ENCODE measurements at places on chromosomes 4 and X.

- DNase-seq: peak; percentile 70
Observed at GRCh38 chrX:45766981-45767501, 566.4 kb upstream of the DIPK2B start.

GRCh38 chr4:149280806-149281205 is 534.8 kb downstream of the IQCM start:
- no peak for DNase-seq

- no peak for DNase-seq
Observed at GRCh38 chr4:211033-211511, 86.8 kb downstream of the ZNF718 start.

DNA sequence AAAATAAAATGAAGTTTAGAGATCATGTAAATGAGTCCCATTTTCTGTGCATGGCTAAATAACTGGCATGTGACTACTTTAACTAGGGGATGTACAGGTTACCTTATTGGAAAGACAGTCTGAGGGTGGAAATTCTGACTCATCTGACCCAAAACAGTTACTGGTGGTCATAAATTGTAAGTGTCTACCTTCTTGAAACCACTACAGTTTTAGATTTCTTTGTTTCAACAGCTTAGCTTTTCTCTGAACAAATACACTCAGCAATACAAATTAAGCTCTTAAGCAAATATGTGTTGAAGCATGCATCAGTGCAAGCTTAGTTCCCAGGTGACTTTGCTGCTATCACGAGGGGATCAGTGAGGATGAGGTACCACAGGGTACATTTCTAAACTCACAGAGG is 60.7 kb upstream of the PGM2 start:
- DNase-seq: no peak

DNA sequence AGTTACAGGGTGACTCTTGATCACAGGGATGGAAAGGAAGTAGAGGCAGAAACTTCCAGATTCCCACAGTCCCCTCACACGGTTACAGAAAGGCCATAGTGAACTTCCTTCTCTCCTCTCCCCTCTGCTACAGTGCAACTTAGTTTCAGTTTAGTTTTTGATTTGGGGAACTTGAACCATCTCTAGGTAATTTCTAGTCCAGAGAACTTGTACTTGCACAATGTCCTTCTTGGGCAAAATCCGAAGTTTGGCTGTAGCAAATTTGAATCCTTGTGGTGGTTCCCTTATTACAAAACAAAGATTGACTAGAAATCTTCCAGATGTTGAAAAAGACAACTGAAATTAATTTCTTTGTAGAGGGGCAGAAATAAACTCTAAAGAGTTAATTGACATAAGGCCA is 1.2 kb upstream of the BLTP1 start:
- DNase-seq: peak; percentile 81

DNA sequence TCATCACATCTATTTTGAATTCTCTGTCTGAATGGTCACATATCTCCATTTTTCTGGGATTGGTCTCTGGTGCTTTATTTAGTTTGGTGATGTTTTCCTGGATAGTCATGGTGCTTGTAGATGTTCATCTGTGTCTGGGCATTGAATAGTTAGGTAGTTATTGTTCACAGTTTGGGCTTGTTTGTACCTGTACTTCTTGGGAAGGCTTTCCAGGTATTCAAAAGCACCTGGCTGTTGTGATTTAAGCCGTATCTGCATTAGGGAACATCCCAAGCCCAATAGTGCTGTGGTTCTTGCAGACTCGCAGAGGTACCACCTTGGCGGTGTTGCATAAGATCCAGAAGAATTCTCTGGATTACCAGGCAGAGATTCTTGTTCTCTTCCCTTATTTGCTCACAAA is 44.6 kb downstream of the COL4A5 start:
- DNase-seq: no peak

GRCh38 chr4:32485956-32486355 is 1765.8 kb downstream of the PCDH7 start:
- DNase-seq: peak; percentile 6

DNA sequence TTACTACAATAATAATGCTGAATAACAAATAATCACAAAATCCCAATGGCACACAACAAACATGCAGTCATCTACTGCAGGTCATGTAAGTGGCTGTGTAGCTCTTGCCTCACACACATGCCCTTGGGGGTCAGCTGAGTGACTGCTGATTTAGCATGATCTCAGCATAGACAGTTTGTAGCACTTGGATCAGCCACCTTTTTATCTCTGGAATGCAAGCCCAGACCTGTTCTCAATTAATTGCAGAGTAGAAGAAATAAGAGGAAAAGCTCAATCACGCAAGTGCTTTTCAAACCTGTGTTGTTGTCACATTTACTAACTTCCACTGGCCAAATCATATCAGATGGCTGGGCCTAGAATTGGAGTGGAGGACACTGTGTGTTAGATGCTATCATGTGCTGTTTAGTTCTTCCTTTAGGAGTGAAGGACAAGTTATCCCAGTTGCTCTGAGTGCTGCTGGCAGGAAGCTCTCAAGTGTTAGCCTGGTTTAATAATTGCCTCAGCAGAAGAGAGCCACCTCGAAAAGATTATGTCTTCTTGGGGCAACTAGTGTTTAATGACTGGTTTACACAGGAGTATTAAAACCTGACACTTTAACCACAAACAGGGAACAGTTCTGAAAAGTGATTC is 128.3 kb upstream of the EPHA5 start:
- no peak for DNase-seq

DNA sequence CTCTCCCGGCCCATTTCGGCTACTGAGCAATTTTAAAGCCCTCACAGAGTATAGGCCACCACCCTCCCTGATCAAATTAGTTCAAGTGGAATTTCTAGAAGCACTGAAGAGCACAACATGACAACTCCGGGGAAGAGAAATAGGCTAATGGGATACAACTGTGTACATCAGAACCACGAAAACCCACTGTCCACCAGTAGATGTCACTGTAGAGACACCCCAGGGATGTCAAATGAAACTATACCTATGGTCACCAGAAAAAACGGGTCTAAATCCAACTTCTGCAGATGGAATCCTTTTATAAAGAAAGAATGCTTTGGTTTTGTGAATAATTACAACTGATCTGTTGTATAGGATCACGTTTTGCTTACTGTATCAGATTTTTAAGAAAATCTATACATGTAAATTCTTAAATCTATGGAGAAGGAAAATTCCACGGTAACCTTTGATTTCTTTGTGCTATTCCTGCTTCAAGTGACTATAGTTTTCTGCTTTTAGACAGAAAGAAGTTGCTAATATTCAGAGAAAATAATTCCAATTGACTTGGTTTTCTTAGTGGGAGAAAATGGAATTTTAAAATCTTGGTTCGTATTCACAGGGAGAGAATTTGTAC is 29.5 kb upstream of the MAP3K15 start:
- DNase-seq: peak; percentile 55

DNA sequence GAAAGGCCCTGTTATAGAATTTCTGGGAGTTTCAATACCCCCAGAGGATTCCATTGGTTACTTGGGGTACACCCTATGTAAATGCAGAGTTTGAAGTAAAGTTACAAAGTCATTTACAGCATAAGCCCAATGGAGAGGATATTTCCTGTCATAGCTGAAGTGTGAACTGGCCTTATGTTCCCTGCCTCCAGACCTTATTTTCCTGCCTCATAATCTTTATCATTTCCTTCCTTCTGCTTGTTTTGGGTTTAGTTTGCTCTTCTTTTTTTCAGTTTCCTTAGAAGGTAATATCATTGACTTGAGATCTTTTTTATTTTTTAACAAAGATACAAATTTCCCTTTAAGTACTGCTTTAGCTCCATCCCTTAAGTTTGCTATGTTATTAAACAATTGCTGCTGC is 85.4 kb downstream of the PPEF1 start:
- no peak for DNase-seq

DNA sequence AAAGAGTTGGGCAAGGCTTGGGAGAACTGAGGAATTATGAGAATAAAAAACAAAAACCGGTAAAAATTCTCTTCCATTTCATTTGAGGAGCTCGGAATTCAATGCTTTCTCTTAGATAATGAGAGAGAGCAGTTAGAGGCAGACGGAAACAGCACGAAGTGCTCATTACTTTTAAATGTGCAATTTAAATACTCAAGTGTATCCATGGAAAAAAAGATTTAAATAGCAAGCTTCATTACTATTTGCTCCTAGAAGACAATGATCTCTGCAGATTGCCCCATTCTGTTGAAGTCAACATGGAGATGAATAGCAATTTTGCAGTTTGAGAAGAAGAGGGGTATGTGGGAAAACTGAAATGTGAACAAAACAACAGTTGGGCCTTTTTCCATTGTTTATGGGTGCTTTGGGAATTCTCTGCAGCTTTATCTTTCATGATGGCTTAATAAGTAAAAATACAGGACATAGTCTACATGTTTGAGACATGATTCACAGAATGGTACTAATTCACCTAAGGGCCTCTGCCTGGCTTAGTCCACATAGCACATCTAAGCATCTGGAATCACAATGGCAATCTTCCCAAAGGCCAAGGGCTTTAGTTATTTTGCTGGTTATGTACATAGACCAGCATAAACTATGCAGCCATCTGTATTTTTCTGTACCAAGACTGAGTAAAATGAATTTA is 512.7 kb upstream of the FAT1 start:
- no peak for DNase-seq

DNA sequence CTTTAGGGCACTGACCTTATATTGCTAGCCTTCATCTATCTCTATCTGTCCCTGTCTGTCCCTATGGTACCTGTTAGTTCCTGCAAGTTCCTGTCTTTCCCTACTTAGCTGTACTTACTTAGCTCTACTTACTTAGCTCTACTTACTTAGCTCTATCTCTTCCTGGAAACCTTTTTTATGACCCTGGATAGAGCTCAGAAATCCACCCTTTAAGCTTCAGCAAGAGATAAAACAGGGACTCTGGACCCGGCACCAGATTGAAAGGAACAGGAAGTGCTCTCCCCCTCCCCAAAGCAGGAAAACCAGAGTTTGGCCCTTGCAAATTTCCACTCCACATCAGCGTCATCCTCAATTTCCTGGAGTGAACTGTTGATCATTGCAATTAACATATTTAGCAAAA is 12.3 kb upstream of the IL9R start:
- DNase-seq: no peak

GRCh38 chr4:72900952-72901351 is 168.6 kb downstream of the COX18 start:
- DNase-seq: no peak

DNA sequence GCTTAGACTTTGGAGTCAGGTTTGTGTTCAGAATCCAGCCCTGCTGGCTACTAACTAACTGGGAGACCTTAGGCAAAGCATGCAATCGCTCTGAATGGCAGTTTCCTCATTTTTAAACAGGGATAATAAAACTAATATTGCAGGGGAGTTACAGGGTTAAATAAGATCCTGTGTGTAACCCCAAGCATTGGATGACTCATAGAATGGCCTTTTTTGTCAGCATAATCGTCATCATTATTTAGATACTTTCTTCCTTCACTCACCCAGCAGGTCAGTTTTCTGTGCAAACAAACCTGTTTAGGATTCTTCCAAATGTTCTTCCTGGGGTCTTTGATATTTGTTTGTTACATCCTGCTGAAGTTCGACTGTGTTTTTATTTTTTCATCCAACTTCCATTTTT is 208.2 kb downstream of the EVC2 start:
- peak; percentile 5 for DNase-seq

GRCh38 chr4:169934794-169935429 is 91.3 kb downstream of the MFAP3L start:
- no peak for DNase-seq

All from suppressor macrophage (primary cell).